ENCODE measurements at places on chromosomes 12 and 14. TPM values are rescaled to one million over a fixed set of nuclear protein-coding genes. Genes with fewer than 3 reads are reported as not detected.

GALNT9 gene
- not detected for polyA plus RNA-seq

IL22 gene
- not detected for polyA plus RNA-seq

CCDC77 gene
- 4.6 TPM for polyA plus RNA-seq

OTUB2 gene
- 2.6 TPM for polyA plus RNA-seq

GOLT1B gene
- polyA plus RNA-seq = 12.0 TPM

LETMD1 gene
- polyA plus RNA-seq = 50.6 TPM
